ENCODE measurements at places on chromosomes 6 and 20.
A peak's percentile ranks its signal among the peaks of the same experiment; 100 is the strongest.

GRCh38 chr6:168331058-168331457, 11.5 kb upstream of the DACT2 start:
- DNase-seq: no peak

DNA sequence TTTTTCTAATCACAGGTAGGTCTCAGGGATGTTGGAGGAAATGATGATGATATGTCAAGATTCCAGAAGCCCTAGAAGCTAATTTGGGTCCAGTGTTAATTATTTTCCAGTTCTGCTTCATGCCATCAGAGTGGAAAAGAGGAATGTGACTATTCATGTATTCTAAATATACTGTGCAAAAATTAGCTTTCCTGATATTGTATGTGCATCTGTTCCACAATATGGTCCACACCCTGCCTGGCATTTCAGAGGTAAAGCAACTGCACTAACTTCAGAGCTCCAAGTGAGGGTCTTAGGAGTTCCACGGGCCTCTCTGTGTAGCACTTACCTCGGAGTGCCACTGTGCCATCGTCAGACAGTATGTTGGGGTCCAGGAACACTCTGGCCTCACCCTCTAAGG, 27.1 kb downstream of the PREP start:
- DNase-seq: no peak

DNA sequence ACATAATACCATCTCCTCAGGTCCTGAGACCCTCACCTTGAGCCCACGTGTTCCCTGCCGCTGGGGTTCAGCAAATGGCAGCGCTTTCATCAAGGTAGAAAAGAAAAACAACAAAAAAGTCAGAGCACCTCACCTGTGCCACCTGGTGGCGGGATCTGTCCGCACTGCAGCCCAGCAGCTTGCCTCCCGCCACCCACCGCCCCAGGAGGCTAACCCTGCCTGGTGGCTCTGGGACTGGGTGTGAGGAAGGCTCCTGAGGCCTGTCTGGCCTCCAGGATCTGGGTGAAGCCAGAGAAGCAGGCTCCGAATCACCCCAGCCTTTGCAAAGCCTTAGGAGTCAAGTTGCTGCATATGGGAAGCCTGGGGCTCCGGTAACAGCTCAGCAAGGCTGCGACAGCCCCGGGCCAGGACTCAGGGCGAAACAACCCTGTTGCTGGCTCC, 270.8 kb downstream of the BMP7 start:
- DNase-seq: no peak

GRCh38 chr6:43476746-43477145, 624 bp upstream of the TJAP1 start:
- DNase-seq: no peak

DNA sequence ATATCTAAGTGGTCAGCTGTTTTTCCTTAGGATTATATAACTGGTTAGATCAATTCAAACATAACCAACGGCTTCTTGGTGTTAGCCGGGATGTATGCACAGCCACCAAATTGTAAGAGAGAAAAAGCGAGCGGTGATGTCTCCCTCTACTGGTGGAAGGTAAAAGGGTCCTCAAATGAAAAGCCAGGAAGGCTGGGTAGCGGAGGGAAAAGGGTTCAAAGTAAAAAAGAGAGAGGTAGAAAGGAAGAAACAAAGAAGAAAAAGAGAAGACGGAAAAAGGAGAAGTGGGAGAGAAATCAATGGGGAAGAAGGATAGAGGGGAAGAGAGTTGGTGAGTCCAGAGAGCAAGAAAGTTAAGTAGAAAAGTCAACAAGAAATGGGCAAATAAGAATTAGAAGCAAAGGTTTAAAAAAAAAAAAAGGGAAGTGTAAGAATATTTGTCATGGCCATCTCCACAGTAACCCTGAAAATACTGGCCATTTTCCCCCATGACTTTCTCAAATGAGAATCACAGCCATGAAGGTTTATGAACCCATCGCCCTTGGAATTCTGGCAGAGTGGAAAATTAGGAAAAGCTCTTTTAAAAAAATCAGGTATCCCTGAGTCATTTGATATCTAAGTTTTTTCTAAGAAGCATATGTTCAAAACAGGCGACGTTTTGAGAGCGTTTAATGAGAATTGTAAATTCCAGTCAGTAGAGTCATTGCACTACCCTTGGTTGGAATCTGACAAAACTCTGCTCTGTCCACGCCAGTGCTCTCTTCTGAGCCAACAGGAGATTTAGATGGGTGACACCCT, 155.6 kb upstream of the SNX9 start:
- DNase-seq: peak; percentile 49

DNA sequence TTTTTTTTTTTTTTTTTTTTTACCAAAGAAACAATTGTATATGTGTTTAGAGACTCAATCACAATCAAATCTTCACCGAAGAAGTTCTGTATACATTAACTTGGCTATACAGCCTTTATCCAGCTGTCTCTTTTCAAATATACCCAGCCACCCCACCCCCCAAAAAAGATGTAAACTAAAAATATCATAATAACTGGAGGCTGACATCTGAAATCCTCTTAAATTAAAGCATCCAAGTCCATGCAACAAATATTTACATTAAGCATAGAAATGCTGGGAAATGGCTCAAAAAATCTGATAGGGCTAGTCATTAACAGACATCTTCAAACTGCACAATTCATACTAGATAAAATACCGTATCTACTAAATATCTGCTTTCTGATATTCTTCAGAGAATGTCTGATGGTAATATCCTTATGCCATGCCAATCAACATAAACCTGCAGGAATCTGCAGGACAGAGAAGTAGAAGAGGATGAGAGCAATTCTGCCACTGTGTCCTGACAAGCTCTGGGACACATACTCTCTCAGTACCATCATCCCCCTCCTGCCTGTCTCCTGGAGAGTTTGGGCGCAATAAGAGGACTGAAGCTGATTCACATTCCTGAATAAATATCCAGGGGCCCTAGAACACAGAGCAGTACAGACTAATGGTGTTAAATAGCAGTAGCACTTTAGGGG, 152.4 kb downstream of the KIF6 start:
- no peak for DNase-seq

DNA sequence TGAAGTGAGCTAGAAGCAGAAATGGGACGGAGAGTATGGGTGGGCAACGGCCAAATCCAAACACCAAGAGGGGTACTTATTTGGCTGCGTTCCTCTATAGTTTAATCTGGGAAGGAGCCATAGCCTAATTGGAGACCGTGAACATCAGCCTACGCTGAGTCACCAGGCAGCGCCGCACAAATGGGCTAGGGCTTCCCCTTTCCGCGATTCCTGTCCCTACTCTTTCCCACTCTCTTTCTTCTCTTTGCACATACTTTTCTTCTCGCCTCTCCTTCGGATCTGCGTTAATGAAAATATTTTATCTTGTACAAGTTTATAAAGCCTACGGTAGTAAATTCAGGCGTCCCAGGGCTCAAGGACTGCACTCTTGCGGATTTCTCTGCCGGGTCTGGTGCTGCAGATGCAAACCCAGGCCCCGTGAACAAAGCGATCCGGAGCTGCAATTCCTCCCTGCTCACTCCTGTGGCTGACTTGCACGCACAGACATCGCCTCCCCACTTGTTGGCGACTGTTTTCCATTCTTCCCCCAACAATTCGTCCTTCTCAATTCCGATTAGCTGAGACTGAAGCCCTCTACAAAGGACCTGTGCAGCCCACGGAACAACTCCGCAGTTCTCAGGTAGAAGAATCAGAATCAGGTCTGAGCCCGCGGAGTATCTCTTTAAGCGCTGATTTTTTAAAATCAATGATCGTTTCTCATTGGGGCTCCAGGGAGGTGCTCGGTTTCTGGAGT, 4.2 kb upstream of the TBX18 start:
- DNase-seq: no peak

All from effector memory CD8-positive, alpha-beta T cell (primary cell).